ENCODE measurements at places on chromosomes 3 and 15. TPM values are rescaled to one million over a fixed set of nuclear protein-coding genes. Genes with fewer than 3 reads are reported as not detected.

CFAP100 gene
- total RNA-seq: not detected

GRCh38 chr3:82636177-82636576 is 874.7 kb upstream of the GBE1 start:
- no peaks in the 10 kb centered on the region for H3K36me3 ChIP-seq
- no peaks in the 10 kb centered on the region for H3K27me3 ChIP-seq
- H3K4me3 ChIP-seq: no peak overlapping the region
- H3K27ac ChIP-seq: no peak overlapping the region
- no peaks in the 10 kb centered on the region for H3K4me1 ChIP-seq

IREB2 gene
- total RNA-seq: 24.5 TPM

DNA sequence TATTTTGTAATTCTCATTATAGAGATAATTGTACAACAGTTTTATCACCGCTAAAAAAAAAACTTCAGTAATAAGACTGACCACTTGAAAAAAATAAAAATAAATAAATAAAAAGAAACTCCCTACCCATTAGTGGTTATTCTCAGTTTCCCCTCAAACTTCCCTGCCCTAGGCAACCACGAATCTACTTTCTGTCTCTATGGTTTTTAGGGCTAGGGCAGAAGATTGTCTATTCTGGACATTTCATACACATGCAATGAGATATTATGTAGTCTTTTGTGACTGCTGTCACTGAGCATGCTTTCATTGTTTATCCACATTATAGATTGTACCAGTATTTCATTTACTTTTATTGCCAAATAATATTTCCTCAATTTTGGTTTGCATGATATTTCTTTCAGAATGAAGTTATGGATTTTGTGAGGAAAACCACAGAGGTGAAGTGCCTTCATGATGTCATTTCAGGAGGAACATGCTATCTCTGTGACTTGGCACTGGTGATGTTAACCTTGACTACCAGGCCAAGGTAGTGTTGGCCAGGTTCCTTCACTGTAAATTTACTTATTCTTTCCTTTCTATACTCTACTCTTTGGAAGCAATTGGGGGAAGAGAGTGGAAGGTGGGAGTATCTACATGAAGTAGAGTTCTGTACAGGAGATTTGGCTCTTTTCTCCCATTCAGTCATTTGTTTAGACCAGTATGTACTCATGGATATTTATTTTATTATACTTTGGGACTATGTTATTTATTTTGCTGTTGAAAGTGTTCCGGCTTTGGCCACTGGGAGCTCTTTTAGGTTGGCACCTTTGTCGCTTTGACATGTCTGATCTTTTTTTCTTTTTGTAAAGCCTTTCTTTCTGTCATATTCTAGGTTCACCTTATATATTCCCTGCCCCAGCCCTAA is 86.3 kb downstream of the GMPS start:
- H3K36me3 ChIP-seq: no peaks in the 10 kb centered on the region
- peaks cover 18% of the 10 kb centered on the region for H3K4me1 ChIP-seq
- H3K27ac ChIP-seq: peak overlapping the region; percentile 34
- H3K4me3 ChIP-seq: no peak overlapping the region
- no peak for DNase-seq
- no peaks in the 10 kb centered on the region for H3K27me3 ChIP-seq

DNA sequence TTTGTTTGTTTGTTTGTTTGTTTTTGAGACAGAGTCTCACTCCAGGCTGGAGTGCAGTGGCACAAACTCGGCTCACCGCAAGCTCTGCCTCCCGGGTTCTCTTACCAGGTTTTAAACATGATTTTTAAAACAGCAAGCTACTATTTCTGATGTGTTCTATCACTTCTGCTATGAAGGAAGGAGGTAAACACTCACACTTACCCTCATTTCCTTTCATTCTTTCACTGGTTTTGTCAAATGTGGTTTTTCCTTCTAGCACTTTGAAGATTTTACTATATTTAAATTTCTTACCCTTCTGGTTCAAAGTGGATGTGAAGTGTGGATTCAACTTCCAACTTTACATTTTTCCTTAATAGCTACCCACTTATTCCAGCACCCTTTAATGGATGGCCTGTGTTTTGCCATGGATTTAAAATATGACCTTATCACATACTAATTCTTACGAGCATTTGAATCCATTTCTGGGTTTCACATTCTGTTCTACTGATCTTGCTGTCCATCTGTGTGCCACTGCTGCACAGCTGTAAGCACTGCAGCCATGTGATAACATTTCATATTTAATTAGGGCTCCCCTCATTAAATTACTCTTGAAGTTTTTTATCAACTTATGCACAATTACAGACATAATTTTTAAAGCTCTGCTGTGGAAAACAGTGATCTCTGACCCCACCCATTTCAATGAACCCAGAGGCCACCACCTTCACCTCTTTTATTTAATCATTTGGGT is 42.3 kb downstream of the TXNRD3 start:
- no peak for DNase-seq
- no peaks in the 10 kb centered on the region for H3K27me3 ChIP-seq
- no peak overlapping the region for H3K4me3 ChIP-seq
- no peak overlapping the region for H3K27ac ChIP-seq
- no peaks in the 10 kb centered on the region for H3K4me1 ChIP-seq

DNA sequence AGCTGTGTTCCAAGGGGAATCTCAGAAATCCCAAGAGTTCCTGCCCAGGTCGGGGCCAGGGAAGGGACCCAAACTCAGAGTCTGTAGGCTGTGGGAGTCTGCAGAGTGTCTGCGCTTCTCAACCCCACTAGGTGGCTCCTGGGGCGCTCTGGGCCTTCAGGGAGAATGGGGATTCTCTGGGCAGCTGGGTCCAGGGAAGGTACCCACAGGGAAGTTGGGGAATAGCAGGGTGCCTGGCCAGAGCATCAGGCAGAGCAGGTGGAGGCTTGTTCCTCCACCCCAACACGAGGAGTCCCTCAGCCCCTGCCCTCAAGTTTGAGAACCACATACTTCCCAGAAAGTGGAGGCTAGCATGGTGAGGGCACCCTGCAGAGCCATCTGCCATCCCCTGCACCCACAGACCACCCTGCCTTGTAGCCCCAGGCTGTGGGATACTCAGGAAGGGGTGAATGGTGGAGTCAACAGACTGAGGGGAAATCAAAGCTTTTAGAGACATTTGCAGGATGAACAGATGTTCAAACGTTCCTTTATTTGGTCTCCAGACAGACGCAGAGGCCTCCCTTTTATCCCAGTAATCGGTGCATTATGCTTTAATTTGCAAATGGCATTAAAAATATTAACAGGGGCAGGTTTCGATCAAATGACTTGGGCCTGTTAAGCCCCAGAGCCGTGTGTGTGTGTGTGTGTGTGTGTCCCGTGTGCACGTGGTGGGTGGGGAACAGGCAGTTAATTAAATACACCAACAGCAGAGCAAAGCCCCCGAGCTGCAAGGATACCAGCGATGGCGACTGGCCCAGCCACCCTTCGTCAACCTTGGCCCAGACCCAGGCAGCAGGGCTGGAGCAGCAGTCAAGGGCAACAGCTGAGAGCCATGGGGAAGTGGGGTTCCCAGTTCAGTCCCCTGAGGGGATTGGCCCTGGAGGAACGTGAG is 57.7 kb downstream of the DNAJB8 start:
- no peaks in the 10 kb centered on the region for H3K36me3 ChIP-seq
- no peak overlapping the region for H3K27ac ChIP-seq
- H3K4me3 ChIP-seq: no peak overlapping the region
- peak; percentile 60 for DNase-seq
- H3K27me3 ChIP-seq: no peaks in the 10 kb centered on the region
- peaks cover 26% of the 10 kb centered on the region for H3K4me1 ChIP-seq

SLCO3A1 gene
- 3.5 TPM for total RNA-seq

SLITRK3 gene
- 0.03 TPM for total RNA-seq

DNA sequence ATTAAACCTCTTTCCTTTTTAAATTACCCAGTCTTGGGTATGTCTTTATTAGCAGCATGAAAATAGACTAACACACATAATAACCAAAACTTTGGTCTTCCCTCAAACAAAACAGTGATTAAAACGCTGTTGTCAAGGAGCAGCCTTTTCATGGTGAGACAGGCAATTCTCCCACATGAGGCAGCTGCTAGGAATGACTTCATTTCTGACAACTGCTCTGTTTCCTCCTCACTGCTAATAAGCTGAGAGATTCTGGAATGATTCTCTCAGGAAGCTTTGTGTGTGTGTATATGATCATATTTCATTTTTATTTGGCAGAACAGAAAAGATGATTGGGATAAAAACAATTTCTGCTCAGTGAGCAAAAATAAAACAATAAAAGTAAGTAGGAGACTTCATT is 580.6 kb upstream of the ADAMTS9 start:
- H3K27me3 ChIP-seq: no peaks in the 10 kb centered on the region
- no peak overlapping the region for H3K4me3 ChIP-seq
- no peak for DNase-seq
- H3K36me3 ChIP-seq: no peaks in the 10 kb centered on the region
- no peaks in the 10 kb centered on the region for H3K4me1 ChIP-seq

GRCh38 chr3:120203016-120203415 is 82.0 kb downstream of the GPR156 start:
- no peaks in the 10 kb centered on the region for H3K27me3 ChIP-seq
- no peak for DNase-seq
- H3K4me3 ChIP-seq: no peak overlapping the region
- H3K36me3 ChIP-seq: no peaks in the 10 kb centered on the region
- H3K27ac ChIP-seq: no peak overlapping the region

DNA sequence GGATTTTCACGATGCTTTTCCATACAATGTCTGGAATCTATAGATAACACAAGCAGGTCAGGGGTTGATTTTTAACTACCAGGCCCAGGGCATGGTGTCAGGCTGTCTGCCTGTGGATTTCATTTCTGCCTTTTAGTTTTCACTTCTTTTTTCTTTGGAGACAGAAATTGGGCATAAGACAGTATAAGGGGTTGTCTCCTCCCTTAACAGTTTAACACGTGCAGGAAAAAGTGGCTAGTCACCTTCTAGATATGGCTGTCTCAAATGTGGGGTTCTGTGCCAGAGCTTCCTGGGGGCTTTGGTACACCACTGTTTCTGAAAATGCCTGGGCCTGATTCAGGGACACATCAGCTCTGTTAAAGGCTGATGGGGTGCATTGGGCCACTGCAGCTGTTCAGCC is 7.4 kb upstream of the ZNF589 start:
- no peaks in the 10 kb centered on the region for H3K27me3 ChIP-seq
- H3K4me3 ChIP-seq: no peak overlapping the region
- peaks cover 9% of the 10 kb centered on the region for H3K4me1 ChIP-seq
- no peak for DNase-seq
- no peaks in the 10 kb centered on the region for H3K36me3 ChIP-seq

- no peaks in the 10 kb centered on the region for H3K4me1 ChIP-seq
- H3K27me3 ChIP-seq: no peaks in the 10 kb centered on the region
These were observed 20.3 kb upstream of the ANXA2 start for GRCh38 chr15:60418096-60418495.

- H3K4me3 ChIP-seq: no peak overlapping the region
- no peak for DNase-seq
- no peak overlapping the region for H3K27ac ChIP-seq
- no peaks in the 10 kb centered on the region for H3K36me3 ChIP-seq
- H3K4me1 ChIP-seq: no peaks in the 10 kb centered on the region
- H3K27me3 ChIP-seq: no peaks in the 10 kb centered on the region
These were observed 272.3 kb upstream of the ROBO1 start for GRCh38 chr3:80040067-80040466.

GNAT1 gene
- total RNA-seq: not detected

- H3K27me3 ChIP-seq: no peaks in the 10 kb centered on the region
- no peak for DNase-seq
- H3K27ac ChIP-seq: no peak overlapping the region
- H3K4me1 ChIP-seq: peaks cover 6% of the 10 kb centered on the region
These were observed 148.9 kb upstream of the THBS1 start for GRCh38 chr15:39432026-39432425.

GRCh38 chr3:153595186-153595815 is 433.3 kb downstream of the RAP2B start:
- H3K27ac ChIP-seq: no peak overlapping the region
- H3K4me3 ChIP-seq: no peak overlapping the region
- DNase-seq: no peak
- no peaks in the 10 kb centered on the region for H3K36me3 ChIP-seq

- no peak for DNase-seq
- H3K36me3 ChIP-seq: no peaks in the 10 kb centered on the region
- H3K27me3 ChIP-seq: no peaks in the 10 kb centered on the region
- H3K4me1 ChIP-seq: no peaks in the 10 kb centered on the region
These were observed 89.7 kb upstream of the FGF12 start for GRCh38 chr3:192817053-192817452.

PCNP gene
- total RNA-seq: 67.1 TPM

- no peak for DNase-seq
- no peaks in the 10 kb centered on the region for H3K27me3 ChIP-seq
- no peak overlapping the region for H3K27ac ChIP-seq
- H3K36me3 ChIP-seq: no peaks in the 10 kb centered on the region
These were observed 136.1 kb upstream of the RBMS3 start for GRCh38 chr3:29144807-29145206.

DNA sequence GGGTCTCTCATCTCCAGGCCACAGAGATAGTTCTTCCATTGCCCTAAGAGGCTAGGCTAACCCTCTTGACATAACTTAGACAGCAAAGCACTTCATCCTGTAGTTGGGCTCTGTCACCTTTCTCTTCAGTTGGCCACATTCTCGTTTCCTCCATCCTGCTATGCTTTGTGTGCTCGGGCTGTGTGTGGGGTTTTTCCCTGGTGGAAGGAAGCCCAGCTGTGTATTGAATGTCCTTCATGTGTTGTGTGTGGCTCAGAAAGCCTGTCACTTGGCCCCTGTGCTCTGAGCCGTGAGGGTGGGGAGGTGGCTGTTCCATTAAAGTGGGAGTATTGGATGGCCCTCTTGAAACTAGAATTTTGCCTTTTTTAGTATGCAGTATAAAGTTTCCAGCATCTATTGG is 8.8 kb upstream of the EXOG start:
- DNase-seq: no peak
- H3K36me3 ChIP-seq: peaks cover 5% of the 10 kb centered on the region
- no peaks in the 10 kb centered on the region for H3K27me3 ChIP-seq
- H3K4me3 ChIP-seq: no peak overlapping the region
- no peaks in the 10 kb centered on the region for H3K4me1 ChIP-seq

MESP1 gene
- 3.0 TPM for total RNA-seq
